ENCODE measurements at places on chromosomes 1 and 21.

- no peak for DNase-seq
Measured at GRCh38 chr1:59178339-59179187, 118.3 kb upstream of the FGGY start.

GRCh38 chr1:75129660-75129982 is 4.6 kb upstream of the LHX8 start:
- DNase-seq, result no peak

DNA sequence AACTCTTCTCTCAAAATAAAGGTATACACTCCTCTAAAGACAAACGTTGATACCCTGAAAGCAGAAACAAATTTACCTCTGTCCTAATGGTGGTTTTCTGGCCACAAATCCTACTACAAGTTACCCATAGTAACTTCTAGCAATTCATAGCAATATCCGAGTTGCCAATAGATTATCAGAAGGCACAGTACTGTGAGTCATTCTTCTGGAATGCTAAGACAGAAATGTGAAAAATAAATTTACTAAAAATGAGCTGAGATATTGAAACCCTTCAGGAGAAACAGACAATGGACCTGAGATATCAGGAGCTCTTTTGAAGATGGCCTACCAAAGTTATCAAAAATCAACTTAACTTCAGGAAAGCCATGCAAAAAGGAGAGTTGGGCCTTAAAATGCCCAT is 715.0 kb upstream of the ADAMTS5 start:
- no peak for DNase-seq

DNA sequence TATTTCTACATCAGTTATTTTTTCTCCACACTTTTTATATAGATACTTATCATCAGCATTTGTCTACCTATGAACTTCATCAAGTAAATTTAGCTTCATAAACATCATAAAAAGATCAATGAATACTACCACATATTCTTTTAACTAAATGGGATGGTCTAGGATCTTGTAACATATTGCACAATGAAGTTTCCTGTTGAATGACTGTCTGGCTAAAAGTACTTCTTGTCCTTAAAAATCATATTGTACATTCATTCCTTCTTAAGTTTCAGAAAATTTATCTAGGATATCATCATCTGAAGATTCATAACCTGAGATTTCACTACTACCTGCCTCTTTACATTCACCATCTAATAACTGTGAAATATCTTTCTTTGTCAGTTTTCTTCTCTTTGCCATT is 69.0 kb downstream of the MAGI3 start:
- no peak for DNase-seq

DNA sequence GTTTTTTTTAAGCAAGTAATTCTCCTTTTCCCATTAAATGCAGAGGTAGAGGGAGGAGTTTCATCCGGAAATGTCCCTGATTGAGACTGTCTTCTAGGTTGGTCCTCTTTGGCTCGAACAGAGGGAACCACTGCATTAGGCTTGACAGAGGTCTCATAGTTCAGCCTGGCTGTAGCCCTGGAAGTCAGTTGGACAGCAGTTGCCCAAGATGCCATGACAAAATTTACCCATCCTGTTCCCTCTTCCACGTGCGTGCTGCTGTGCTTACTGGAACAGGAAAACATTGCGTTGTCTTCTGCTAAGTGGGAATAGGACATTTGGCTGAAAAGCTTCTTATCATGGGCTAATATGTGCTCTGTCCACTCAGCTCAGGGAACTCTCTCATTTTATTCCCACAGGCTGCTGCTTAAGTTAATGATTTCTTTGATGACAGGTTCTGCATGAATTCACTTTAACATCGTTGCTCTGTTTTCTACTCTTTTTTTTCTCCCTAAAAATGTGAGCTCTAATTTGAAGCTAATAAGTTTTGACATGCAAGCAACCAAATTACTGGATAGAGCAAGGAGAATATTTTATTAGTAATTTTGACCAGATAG is 18.0 kb downstream of the KCNK1 start:
- DNase-seq, result no peak
